ENCODE measurements at places on chromosomes 5 and 9. TPM values are rescaled to one million over a fixed set of nuclear protein-coding genes. Genes with fewer than 3 reads are reported as not detected.

The SPATA31C2 gene
- not detected for total RNA-seq

The SCGB3A2 gene
- total RNA-seq = not detected

The OTULINL gene
- total RNA-seq = 0.35 TPM

DNA sequence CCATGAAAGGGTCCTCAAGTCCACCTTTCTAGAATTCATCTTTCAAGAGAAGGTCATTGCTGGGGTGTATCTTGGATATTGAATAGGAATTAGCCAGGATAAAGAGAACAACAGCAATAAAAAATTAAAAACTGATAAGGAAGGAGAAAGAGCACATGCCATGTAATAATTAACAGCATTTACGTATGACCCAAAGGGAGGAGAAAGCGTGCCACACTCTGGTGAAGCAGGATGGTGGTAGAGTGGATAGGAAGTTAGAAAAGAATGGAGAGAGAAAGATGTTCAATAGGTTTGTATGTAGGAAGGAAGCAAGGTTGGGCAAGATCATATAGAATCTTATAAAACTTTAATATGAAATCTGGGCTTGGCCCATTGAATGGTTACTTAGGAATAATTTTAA is 751.5 kb downstream of the MAT2B start:
- no peak for DNase-seq

- no peak for DNase-seq
Observed at GRCh38 chr9:128457207-128457606, 1.4 kb downstream of the ODF2 start.

GRCh38 chr9:84226126-84226525 is 114.4 kb downstream of the SLC28A3 start:
- no peak for DNase-seq

DNA sequence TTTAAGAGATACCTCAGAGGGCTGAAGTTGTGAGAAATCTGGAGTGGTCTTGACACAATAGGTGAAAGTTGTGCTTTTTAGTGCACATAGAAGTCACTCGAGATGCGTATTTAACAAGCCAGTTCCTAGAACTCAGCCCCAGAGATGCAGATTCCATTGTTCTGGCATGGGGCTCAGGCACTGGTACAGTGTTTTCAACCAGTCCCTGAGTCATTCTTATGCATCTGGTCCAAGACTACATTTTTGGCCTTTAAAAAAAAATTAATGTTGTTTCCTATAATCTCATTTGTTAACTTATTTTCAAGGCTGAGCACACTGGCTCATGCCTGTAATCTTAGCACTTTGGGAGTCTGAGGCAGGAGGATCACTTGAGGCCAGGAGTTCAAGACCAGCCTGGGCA is 29.6 kb downstream of the PTTG1 start:
- no peak for DNase-seq

GRCh38 chr9:134732392-134733110 is 90.9 kb downstream of the COL5A1 start:
- peak; percentile 13 for DNase-seq
